Activated T-cell treated with anti-CD3 and anti-CD28 coated beads, Interleukin-2, amount 50 U/mL, for 24 hours (primary cell): ENCODE measurements at places on chromosomes 11 and 22.

DNA sequence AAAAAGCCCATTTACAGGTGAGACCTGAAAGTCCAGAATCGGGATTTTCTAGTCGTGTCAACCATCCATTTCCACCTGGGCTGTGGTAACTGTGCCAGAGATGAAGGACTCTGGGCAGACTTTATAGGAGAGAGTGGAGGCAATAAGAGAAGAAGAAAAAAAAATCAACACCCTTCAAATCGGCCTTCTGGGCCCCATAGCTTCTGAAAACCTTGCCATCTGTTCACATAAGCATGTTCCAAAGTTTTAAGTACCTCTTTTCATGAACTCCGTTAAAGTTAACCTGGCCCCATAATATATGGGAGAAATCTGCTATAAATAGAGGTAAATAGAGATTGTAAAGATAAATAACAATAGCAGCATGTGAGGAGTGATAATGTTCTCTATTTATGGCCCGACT, 470.5 kb downstream of the MIAT start:
- no peaks in the 10 kb centered on the region for H3K36me3 ChIP-seq
- no peak overlapping the region for H3K4me3 ChIP-seq
- no peaks in the 10 kb centered on the region for H3K4me1 ChIP-seq
- no peak overlapping the region for H3K27ac ChIP-seq
- peaks cover 77% of the 10 kb centered on the region for H3K27me3 ChIP-seq

- DNase-seq: no peak
- no peak overlapping the region for H3K27ac ChIP-seq
- no peaks in the 10 kb centered on the region for H3K27me3 ChIP-seq
- H3K36me3 ChIP-seq: peaks cover 3% of the 10 kb centered on the region
These were observed 245.3 kb downstream of the CASP12 start for GRCh38 chr11:104652996-104653395.

- no peak overlapping the region for H3K27ac ChIP-seq
- no peak overlapping the region for H3K4me3 ChIP-seq
- no peaks in the 10 kb centered on the region for H3K27me3 ChIP-seq
- H3K4me1 ChIP-seq: no peaks in the 10 kb centered on the region
- H3K36me3 ChIP-seq: no peaks in the 10 kb centered on the region
These were observed 444.4 kb downstream of the DLG2 start for GRCh38 chr11:85182441-85183387.

GRCh38 chr22:33746501-33746928, 173.8 kb downstream of the LARGE1 start:
- no peak overlapping the region for H3K27ac ChIP-seq
- no peaks in the 10 kb centered on the region for H3K4me1 ChIP-seq
- no peaks in the 10 kb centered on the region for H3K36me3 ChIP-seq
- DNase-seq: no peak
- H3K27me3 ChIP-seq: no peaks in the 10 kb centered on the region

DNA sequence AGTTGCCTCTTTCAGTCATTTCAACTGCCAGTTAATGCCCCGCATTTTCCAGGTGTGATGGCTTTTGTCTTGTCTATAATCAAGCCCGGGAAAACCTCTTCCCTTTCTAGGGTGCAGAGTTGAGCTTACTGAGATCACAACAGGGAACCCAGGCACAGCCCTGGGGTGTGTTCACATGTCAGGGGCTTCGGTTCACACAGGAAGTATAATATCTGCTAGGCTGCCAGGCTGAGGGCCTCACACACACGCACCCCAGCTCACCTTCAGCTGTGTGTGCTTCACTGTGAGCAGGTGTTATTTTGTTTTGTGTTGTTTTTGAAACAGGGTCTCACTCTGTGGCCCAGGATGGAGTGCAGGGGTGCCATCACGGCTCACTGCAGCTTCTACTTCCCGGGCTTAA, 9.7 kb upstream of the SOX10 start:
- H3K27me3 ChIP-seq: no peaks in the 10 kb centered on the region
- peak overlapping the region; percentile 57 for H3K27ac ChIP-seq
- peaks cover 5% of the 10 kb centered on the region for H3K4me1 ChIP-seq
- H3K36me3 ChIP-seq: no peaks in the 10 kb centered on the region
- no peak for DNase-seq

GRCh38 chr11:71342951-71343827, 90.8 kb upstream of the SHANK2 start:
- H3K27ac ChIP-seq: no peak overlapping the region
- no peaks in the 10 kb centered on the region for H3K4me1 ChIP-seq
- no peak overlapping the region for H3K4me3 ChIP-seq
- peaks cover 15% of the 10 kb centered on the region for H3K27me3 ChIP-seq

GRCh38 chr11:20131788-20132666, 28.2 kb downstream of the DBX1 start:
- H3K4me1 ChIP-seq: peaks cover 12% of the 10 kb centered on the region
- H3K36me3 ChIP-seq: no peaks in the 10 kb centered on the region
- H3K27ac ChIP-seq: no peak overlapping the region
- H3K4me3 ChIP-seq: peak overlapping the region; percentile 69

- H3K27ac ChIP-seq: peak overlapping the region; percentile 80
- H3K27me3 ChIP-seq: no peaks in the 10 kb centered on the region
- peaks cover 63% of the 10 kb centered on the region for H3K36me3 ChIP-seq
These were observed 3.4 kb downstream of the IRF7 start for GRCh38 chr11:612201-612960.

- no peak for DNase-seq
- H3K27me3 ChIP-seq: peaks cover 10% of the 10 kb centered on the region
- no peak overlapping the region for H3K4me3 ChIP-seq
These were observed 139.0 kb upstream of the NAV2 start for GRCh38 chr11:19573666-19574065.

DNA sequence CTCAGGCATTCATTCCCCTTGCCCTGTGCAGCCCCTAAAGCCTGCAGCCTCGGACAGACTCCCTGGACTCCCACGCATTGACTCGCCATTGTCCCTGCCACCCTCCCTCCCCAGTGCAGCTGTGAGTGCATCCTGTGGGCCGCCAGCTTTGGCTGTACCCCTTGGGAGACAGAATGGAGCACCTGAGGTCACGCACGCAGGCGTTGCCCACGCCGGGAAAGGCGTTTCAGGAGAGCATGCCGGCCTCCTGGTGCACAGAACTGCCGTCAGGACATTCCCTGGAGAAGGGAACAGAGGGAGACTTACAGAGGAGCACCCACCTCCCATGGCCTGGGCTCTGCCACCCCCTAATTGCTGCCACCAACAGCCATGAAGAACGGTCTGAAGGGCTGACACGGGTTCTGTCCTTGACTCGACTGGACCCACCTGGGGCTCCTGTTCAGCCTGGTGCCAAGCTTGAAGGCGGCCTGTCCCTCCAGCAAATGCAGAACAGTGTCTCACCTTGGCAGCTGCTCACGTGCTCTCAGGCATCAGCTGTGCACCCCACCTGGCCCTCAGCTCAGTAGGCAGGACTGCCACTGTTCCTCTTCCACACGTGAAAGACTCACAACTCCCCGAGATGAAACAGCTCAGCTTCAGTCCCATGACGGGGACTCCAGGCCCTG, 503.8 kb downstream of the BRD1 start:
- no peak overlapping the region for H3K4me3 ChIP-seq
- no peaks in the 10 kb centered on the region for H3K4me1 ChIP-seq
- DNase-seq: no peak
- peaks cover 58% of the 10 kb centered on the region for H3K27me3 ChIP-seq
- no peak overlapping the region for H3K27ac ChIP-seq

DNA sequence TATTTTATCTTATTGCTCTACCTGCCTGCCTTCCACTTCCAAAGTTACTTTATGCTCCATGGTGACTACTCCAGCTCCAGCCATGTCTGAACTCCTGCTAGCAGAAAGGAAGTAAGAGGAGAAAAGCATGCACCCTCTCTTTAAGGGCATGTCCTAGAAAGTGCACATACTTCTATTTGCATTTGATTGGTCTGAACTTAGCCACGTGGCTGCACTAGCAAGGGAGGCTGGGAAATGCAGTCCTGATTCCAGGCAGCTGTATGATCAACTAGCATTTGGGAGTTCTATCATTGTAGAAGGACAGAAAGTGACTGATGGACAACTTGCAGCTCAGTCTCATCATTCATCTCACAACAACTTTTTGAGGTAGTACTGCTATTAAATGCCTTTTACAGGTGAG, 515.7 kb downstream of the BUD13 start:
- no peaks in the 10 kb centered on the region for H3K36me3 ChIP-seq
- no peak for DNase-seq
- H3K27ac ChIP-seq: no peak overlapping the region

DNA sequence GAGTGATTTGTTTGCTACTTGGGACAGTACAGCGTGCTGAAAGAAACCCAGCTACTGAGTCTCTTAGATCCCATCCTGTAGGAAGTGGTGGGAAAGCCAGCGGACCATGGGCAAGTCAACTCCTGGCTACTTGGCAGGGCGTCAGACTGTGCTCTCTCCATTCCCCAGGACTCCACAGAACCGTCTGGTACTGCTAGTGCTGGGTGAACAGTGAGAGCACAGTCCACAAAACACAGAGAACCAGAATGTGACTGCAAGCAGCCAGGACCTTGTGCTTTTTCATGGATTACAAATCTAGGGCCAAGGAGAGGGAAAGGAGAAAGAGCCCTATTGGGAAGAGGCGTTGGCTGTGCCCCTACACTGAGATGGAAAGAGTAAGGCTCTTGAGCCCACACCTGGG, 10.2 kb downstream of the BID start:
- no peak for DNase-seq
- no peak overlapping the region for H3K27ac ChIP-seq
- no peak overlapping the region for H3K4me3 ChIP-seq
- no peaks in the 10 kb centered on the region for H3K36me3 ChIP-seq

DNA sequence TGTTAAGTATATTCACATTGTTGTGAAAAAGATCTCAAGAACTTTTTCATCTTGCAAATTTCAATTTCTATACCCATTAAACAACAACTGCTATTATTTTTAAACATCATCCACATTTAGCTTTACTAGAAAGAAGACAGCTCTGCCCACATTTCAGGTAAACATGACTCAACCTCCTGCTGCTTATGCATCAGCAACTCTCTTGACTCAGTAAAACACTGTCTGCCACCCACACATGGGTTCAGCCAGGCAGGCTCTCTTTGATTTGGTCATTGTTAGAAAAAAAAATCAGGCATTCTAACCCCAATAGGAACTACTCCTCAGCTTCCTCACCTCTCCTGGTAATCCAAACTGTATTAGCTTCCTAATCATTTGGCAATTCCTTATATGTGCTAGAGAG, 5.1 kb upstream of the ENDOD1 start:
- H3K4me1 ChIP-seq: peaks cover 36% of the 10 kb centered on the region
- H3K36me3 ChIP-seq: no peaks in the 10 kb centered on the region
- DNase-seq: peak; percentile 43
- H3K27me3 ChIP-seq: no peaks in the 10 kb centered on the region
- no peak overlapping the region for H3K4me3 ChIP-seq
- peak overlapping the region; percentile 95 for H3K27ac ChIP-seq

GRCh38 chr22:19625331-19626041, 88.8 kb upstream of the SEPTIN5 start:
- H3K27me3 ChIP-seq: peaks cover 3% of the 10 kb centered on the region
- no peak overlapping the region for H3K27ac ChIP-seq
- DNase-seq: no peak

DNA sequence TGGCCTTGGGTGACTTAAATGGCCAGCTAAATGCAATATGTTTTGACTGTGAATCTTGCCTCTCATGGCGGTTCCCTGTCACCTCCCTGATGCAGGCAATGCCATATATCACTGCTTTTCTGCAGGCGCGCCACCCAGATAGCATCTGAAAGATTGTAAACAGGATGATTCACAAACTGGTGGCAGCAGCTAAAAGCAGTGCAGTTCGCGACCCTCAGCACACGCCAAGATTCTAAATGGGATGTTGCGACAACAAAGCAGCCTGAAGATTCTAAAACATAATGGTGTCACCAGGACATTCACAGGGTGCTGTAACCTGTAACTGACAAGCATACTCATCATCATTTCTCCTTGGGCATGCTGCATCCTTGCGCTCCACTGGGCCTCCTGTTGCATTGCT, 440.4 kb upstream of the CADM1 start:
- no peak overlapping the region for H3K4me3 ChIP-seq
- H3K36me3 ChIP-seq: no peaks in the 10 kb centered on the region
- H3K27me3 ChIP-seq: no peaks in the 10 kb centered on the region
- no peak for DNase-seq
- no peak overlapping the region for H3K27ac ChIP-seq

DNA sequence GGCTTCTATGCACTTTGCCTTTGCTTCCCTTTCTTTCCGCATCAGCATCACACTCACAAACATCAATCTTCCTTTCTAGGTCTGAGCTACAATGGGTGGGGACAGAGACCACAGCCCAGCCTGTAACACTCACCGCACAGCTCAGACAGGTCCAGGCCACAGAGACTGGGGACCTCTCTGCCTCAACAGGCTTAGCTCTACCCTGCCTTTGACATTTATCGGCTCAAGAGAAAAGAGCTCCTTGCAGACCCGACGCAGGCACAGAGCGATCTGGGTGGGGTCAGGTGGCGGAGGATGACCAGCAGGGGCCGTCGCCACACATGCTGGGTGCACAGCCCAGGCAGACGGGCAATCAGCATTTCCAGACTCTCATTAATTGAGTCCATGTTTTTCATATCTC, 837.3 kb downstream of the TBC1D22A start:
- H3K4me3 ChIP-seq: no peak overlapping the region
- H3K27ac ChIP-seq: no peak overlapping the region
- no peaks in the 10 kb centered on the region for H3K36me3 ChIP-seq
- no peaks in the 10 kb centered on the region for H3K4me1 ChIP-seq
